GM23248 (cell line): ENCODE measurements at places on chromosomes 7 and 10. TPM values are rescaled to one million over a fixed set of nuclear protein-coding genes. Genes with fewer than 3 reads are reported as not detected.

Gene PSD
- total RNA-seq, result 1.0 and 11.3 TPM in 2 replicates

Gene SLC18A2
- total RNA-seq, result not detected in 2 replicates

Gene TMEM176B
- total RNA-seq, result not detected in 2 replicates

Gene UPK3B
- total RNA-seq, result 0.11 TPM in 1 of 2 replicates, not detected in the other

Gene PHYH
- total RNA-seq, result 13.4 and 19.1 TPM in 2 replicates

Gene CLDN4
- total RNA-seq, result not detected in 2 replicates

Gene C10orf105
- not detected in 2 replicates for total RNA-seq

Gene CHST15
- 0.11 and 0.25 TPM in 2 replicates for total RNA-seq

Gene RNF32
- total RNA-seq, result 1.1 TPM in 2 replicates

DNA sequence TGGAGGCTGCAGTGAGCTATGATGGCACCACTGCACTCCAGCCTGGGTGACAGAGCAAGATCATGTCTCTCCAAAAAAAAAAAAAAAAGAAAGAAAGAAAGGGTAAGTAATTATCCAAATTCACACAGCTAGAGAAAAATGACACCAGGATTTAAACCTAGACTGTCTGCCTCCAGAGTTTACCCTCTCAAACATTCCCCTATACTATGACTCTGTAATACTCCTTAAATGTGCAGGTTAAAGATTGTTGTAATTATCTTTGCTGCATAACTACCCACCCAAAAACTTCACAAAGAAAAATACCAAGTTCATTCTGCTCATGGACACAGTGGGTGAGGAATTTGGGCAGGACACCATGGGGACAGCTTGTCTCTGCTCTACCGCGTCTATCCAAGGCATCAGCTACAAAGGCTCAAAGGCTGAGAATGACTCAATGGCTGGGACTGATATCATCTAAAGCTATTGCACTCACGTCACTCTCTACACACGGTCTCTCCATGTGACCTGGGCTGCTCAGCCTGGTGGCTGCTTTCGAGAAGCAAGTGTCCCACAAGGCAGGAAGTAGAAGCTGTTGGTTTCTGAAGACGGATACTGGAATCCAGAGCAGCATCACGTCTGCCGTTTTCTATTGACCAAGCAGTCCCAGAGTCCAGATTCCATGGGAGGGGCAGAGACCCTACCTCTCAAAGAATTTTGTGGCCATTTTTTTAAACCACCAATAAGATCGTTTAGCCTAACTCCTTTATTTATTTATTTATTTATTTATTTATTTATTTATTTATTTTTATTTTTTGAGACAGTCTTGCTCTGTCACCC lies 185.7 kb upstream of the AUTS2 start:
- H3K36me3 ChIP-seq, result no peaks in the 10 kb centered on the region
- no peak overlapping the region; the same call in 1 of the 2 replicates for H3K27ac ChIP-seq
- no peaks in the 10 kb centered on the region for H3K27me3 ChIP-seq
- H3K4me1 ChIP-seq, result no peaks in the 10 kb centered on the region
- peak; percentile 94 for DNase-seq
- peak overlapping the region; percentile 5; the same call in 1 of the 2 replicates for H3K4me3 ChIP-seq

DNA sequence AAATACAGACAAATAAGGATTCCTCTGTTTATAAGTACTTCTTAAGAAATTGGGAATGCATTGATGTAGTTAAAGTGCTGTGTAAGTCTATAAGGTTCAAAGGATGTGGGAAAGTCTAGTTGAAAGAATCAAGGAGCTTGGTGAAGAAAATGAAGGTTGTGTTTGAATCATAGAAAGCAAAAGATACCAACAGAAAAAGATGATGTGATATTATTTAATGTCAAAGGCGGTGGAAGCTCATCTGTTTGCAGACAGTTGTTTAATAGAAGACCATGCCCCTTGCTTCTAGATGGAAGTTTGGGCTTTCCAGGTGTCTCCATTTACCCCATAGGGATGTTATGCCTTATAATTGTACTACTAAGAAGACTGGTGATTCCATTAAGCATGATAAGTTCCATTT lies 150.3 kb downstream of the CCSER2 start:
- H3K4me1 ChIP-seq, result peaks cover 9% of the 10 kb centered on the region
- no peak for DNase-seq
- peaks cover 4% of the 10 kb centered on the region for H3K36me3 ChIP-seq
- H3K4me3 ChIP-seq, result no peak overlapping the region

DNA sequence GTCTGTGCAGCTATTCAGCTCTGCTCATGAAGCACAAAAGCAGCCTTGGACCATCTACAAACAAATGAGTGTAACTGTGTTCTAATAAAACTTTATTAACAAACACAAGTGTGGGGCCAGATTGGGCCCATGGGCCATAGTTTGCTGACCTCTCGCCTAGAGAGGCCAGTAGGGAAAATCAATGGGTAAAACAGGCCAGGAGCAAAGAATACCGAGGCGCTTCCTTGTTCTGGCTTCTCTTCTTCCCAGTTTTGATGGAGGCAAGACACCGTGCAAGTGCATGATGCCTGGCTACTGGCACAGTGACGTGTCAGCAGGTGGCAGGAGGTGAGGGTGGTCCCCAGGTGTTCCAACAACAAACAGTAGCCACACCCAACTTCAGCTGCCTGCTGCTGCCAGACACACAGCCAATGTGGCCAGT lies 94.3 kb upstream of the SDK1 start:
- H3K4me1 ChIP-seq, result no peaks in the 10 kb centered on the region
- no peaks in the 10 kb centered on the region for H3K36me3 ChIP-seq
- no peak for DNase-seq
- no peaks in the 10 kb centered on the region for H3K27me3 ChIP-seq
- H3K4me3 ChIP-seq, result no peak overlapping the region

- H3K4me3 ChIP-seq, result no peak overlapping the region
- H3K36me3 ChIP-seq, result no peaks in the 10 kb centered on the region
- peak; percentile 81 for DNase-seq
These were observed 296.8 kb upstream of the CACNA2D1 start for GRCh38 chr7:82740246-82740848.

- H3K4me1 ChIP-seq, result peaks cover 13% of the 10 kb centered on the region
- no peaks in the 10 kb centered on the region for H3K27me3 ChIP-seq
- no peaks in the 10 kb centered on the region for H3K36me3 ChIP-seq
- H3K4me3 ChIP-seq, result no peak overlapping the region
These were observed 49.8 kb downstream of the DOCK4 start for GRCh38 chr7:112156412-112156811.

- H3K4me1 ChIP-seq, result peaks cover 12% of the 10 kb centered on the region
- H3K27me3 ChIP-seq, result no peaks in the 10 kb centered on the region
- H3K4me3 ChIP-seq, result no peak overlapping the region
- no peak overlapping the region for H3K27ac ChIP-seq
These were observed 212.6 kb upstream of the FRMD4A start for GRCh38 chr10:14543046-14543903.

GRCh38 chr7:117338020-117338419 lies 15.2 kb upstream of the WNT2 start:
- H3K27ac ChIP-seq, result no peak overlapping the region
- H3K27me3 ChIP-seq, result no peaks in the 10 kb centered on the region
- no peaks in the 10 kb centered on the region for H3K4me1 ChIP-seq
- H3K4me3 ChIP-seq, result no peak overlapping the region

- H3K27me3 ChIP-seq, result peaks cover 59% of the 10 kb centered on the region
- H3K36me3 ChIP-seq, result no peaks in the 10 kb centered on the region
- no peak for DNase-seq
- 0 out of 2 replicates have a peak, but pooled peaks cover 3% of the 10 kb centered on the region for H3K4me1 ChIP-seq
- H3K4me3 ChIP-seq, result no peak overlapping the region
- no peak overlapping the region for H3K27ac ChIP-seq
These were observed 101.7 kb upstream of the LEP start for GRCh38 chr7:128139406-128139805.

GRCh38 chr7:26629696-26630095 lies 234.7 kb downstream of the SKAP2 start:
- no peaks in the 10 kb centered on the region for H3K36me3 ChIP-seq
- no peak overlapping the region for H3K27ac ChIP-seq
- H3K4me3 ChIP-seq, result no peak overlapping the region
- H3K27me3 ChIP-seq, result no peaks in the 10 kb centered on the region

DNA sequence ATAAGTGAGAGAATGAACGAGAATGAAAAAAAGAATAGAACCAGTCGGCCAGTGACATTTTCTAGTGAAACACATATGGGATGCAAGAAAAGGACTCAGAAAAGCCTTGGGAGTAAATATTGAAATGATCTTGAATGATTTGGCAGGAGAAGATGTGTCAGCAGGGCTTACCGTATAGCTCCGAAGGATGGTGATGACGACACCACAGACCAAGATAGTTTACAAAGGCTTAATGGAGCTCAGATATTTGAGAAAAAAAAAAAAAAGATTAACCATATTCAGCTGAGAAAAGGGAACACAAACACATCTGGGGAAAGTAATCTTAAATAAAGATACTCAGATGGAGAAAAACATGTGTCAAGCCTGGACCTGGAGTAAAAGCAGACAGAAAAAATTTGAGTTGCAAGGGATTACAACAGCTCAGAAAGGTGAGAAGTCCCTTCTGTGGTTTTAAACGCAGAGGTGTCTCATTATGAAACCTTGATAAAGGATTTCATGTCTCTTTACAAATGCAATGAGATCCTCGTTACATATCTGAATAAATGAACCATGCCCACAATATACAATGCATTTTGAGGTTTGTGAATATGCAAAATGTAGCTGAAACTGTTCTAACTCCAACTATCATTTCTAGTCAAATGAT lies 36.0 kb downstream of the DNAJB9 start:
- H3K4me3 ChIP-seq, result no peak overlapping the region
- H3K27me3 ChIP-seq, result no peaks in the 10 kb centered on the region; the same call in 1 of the 2 replicates
- no peaks in the 10 kb centered on the region for H3K36me3 ChIP-seq
- H3K27ac ChIP-seq, result no peak overlapping the region
- H3K4me1 ChIP-seq, result no peaks in the 10 kb centered on the region

- DNase-seq, result no peak
- H3K27ac ChIP-seq, result no peak overlapping the region
- H3K36me3 ChIP-seq, result no peaks in the 10 kb centered on the region
- H3K4me1 ChIP-seq, result peaks cover 11% of the 10 kb centered on the region
- H3K4me3 ChIP-seq, result no peak overlapping the region
- no peaks in the 10 kb centered on the region for H3K27me3 ChIP-seq
These were observed 177.0 kb downstream of the GNAT3 start for GRCh38 chr7:80334908-80335307.

- H3K27me3 ChIP-seq, result no peaks in the 10 kb centered on the region
- H3K36me3 ChIP-seq, result no peaks in the 10 kb centered on the region
- 0 out of 2 replicates have a peak overlapping the region, but pooled peaks have one; percentile 2 for H3K27ac ChIP-seq
- DNase-seq, result peak; percentile 67
These were observed 7.7 kb downstream of the HTR7 start for GRCh38 chr10:90849956-90850749.

DNA sequence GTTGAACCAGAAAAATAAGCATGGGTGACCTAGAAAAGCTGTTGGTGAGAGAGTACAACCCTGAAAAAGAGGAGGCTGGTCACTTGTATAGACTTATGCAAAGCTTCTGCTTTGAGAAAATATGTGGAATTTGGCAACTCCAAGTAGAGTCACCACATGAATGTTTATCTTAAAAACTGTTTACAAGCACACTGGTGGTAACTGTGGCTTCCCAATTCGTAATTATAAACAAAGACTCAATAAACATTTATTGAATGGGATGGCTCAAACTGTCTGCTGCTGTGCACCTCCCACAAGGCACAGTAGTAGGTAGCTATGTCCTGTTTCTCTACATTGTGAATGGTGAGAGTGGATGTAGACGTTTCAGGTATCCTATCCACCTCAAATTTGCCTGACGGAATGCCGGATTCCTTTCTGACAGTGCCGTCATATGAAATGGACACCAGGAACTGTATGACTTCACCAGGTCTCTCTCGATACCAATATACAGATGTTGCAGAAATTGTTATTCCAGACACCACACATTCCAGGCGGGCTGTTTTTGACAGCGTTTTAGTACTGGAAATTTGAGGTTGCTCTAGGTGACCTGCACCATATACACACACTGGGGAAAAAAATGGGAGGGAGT lies 43.4 kb upstream of the TARP start:
- H3K27ac ChIP-seq, result no peak overlapping the region
- DNase-seq, result peak; percentile 42
- H3K36me3 ChIP-seq, result no peaks in the 10 kb centered on the region
- H3K4me3 ChIP-seq, result no peak overlapping the region
- no peaks in the 10 kb centered on the region for H3K27me3 ChIP-seq
- H3K4me1 ChIP-seq, result peaks cover 17% of the 10 kb centered on the region

DNA sequence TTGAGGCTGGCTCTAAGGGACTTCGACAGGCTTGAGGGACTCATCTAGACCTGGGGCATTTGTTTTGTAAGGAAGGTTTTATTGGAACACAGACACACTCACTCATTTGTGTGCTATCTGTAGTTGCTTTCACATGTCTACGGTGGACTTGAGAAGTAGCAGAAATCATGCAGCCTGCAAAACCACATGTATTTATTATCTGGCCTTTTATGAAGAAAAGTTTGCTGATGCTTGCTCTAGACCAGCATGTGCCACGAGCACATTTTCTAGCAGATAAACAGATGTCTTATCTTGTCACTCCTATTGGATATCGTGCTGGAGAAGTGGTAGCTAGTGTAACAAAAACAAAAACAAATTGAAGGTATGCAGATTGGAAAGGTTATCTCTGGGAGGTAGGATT lies 9.8 kb downstream of the UPP1 start:
- DNase-seq, result no peak
- H3K36me3 ChIP-seq, result peaks cover 43% of the 10 kb centered on the region
- peaks cover 42% of the 10 kb centered on the region for H3K4me1 ChIP-seq
- no peak overlapping the region for H3K4me3 ChIP-seq
- no peaks in the 10 kb centered on the region for H3K27me3 ChIP-seq

- no peak overlapping the region for H3K27ac ChIP-seq
- no peak overlapping the region for H3K4me3 ChIP-seq
- H3K36me3 ChIP-seq, result no peaks in the 10 kb centered on the region
- no peaks in the 10 kb centered on the region; the same call in none of the 2 replicates for H3K27me3 ChIP-seq
- peak; percentile 32 for DNase-seq
These were observed 63.6 kb downstream of the CCDC186 start for GRCh38 chr10:114110174-114110972.

- DNase-seq, result no peak
- H3K27ac ChIP-seq, result no peak overlapping the region
- no peaks in the 10 kb centered on the region for H3K27me3 ChIP-seq
- H3K4me1 ChIP-seq, result no peaks in the 10 kb centered on the region
These were observed 76.1 kb upstream of the LRGUK start for GRCh38 chr7:134051020-134051419.

- H3K4me1 ChIP-seq, result peaks cover 23% of the 10 kb centered on the region
- no peaks in the 10 kb centered on the region for H3K27me3 ChIP-seq
- DNase-seq, result peak; percentile 53
- H3K27ac ChIP-seq, result peak overlapping the region; percentile 24; the same call in 1 of the 2 replicates
- no peaks in the 10 kb centered on the region for H3K36me3 ChIP-seq
- no peak overlapping the region for H3K4me3 ChIP-seq
These were observed 31.1 kb downstream of the HOXA1 start for GRCh38 chr7:27064661-27065060.
